ENCODE measurements at places on chromosomes 4 and X. TPM values are rescaled to one million over a fixed set of nuclear protein-coding genes. Genes with fewer than 3 reads are reported as not detected.

Gene FRMD7
- total RNA-seq = 0.10 TPM

Gene RAI2
- 0.42 TPM for total RNA-seq

Gene UCP1
- total RNA-seq = not detected

Gene MGARP
- total RNA-seq = 0.31 TPM

Gene ZDHHC15
- total RNA-seq = 0.99 TPM

Gene CT45A3
- not detected for total RNA-seq

Gene SH2D1A
- not detected for total RNA-seq

Gene IL13RA1
- 49.7 TPM for total RNA-seq

Gene KIT
- 0.03 TPM for total RNA-seq

Gene HTR2C
- total RNA-seq = not detected

Gene OPRPN
- not detected for total RNA-seq

Gene PDLIM3
- total RNA-seq = 2,950 TPM

Gene RELL1
- total RNA-seq = 97.1 TPM

Gene RNF175
- total RNA-seq = not detected

Gene FAM47B
- total RNA-seq = not detected

Gene CXCL8
- 2.1 TPM for total RNA-seq

Gene MAGEA1
- total RNA-seq = not detected

Gene GJB1
- total RNA-seq = not detected

Gene PPEF2
- total RNA-seq = not detected

Gene GAB3
- 7.3 TPM for total RNA-seq

Gene MSX1
- total RNA-seq = 15.1 TPM

Gene NEUROG2
- total RNA-seq = 0.40 TPM

Gene DRD5
- not detected for total RNA-seq

Gene GUCY2F
- total RNA-seq = 0.11 TPM

Gene GPRASP1
- total RNA-seq = 1.8 TPM

Gene TMA16
- total RNA-seq = 35.0 TPM

Gene OPN1LW
- total RNA-seq = not detected

All from myocyte (in vitro differentiated cells).